ENCODE measurements at places on chromosomes 7 and 10. TPM values are rescaled to one million over a fixed set of nuclear protein-coding genes. Genes with fewer than 3 reads are reported as not detected.

SPDYE11 gene
- not detected for total RNA-seq

CARD11 gene
- 2.0 TPM for total RNA-seq

GPR158 gene
- total RNA-seq = 0.42 TPM

TRA2A gene
- total RNA-seq = 60.6 TPM

PPIF gene
- 105 TPM for total RNA-seq

LMTK2 gene
- total RNA-seq = 51.4 TPM

GHRHR gene
- not detected for total RNA-seq

RBP4 gene
- total RNA-seq = 8.3 TPM

Measured in left colon (tissue), 2 donors.